ENCODE measurements at places on chromosomes 16 and 17.

DNA sequence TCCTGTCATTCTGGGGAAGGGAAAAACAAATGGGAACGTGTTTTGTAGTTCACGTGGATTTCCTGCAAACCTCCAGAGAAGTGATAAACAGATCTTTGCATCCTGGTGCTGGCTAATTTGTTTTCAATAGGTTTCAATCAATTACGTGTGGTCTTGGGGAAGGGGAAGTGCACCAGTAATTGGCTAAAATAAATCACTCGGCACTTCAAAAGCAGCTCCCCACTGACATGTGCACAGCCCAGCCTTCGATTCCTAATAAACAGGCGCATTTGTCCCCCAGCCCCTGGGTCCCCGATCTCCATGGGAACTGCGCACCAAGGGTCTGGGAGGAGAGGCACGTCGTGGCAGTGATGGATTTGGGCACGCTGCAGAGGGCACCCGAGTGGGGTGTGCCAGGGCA, 112.9 kb upstream of the GSE1 start:
- DNase-seq: no peak

- peak; percentile 35 for DNase-seq
These were observed 261.8 kb downstream of the CBLN1 start for GRCh38 chr16:49019831-49020230.

DNA sequence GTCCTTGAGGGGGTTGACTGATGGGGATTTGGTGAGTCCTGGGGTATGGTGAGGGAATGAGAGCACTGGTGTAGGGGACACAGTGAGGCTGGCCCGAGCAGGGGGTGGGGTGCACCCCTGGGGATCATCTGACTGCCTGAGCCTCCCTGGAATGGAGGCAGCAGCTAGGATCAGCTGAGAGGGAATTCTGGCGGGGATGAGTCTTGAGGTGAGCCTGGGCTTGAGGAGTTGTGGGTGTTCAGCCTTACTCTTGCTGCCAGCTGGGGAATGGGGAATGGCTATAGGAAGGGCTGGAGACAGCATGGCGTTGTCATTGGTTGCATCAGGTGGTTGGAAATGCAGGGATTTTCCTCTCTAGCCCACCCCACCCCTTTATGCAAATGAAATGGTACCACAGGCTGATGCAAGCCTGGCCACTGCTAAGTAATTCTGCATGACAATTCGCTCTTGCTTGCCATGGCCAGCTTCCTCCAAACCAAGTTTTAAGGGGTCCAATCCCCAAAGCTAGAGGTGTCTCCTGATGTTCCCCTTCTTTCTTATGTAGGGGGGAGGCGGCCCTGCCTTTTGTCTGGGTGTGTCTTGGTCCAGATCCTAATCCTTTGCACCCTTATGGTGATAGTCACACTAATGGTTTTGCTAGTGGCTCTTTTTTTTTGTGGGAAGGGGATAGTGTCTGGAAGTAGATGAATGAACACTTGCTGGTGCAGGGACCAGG, 7.5 kb downstream of the NFE2L1 start:
- peak; percentile 64 for DNase-seq

DNA sequence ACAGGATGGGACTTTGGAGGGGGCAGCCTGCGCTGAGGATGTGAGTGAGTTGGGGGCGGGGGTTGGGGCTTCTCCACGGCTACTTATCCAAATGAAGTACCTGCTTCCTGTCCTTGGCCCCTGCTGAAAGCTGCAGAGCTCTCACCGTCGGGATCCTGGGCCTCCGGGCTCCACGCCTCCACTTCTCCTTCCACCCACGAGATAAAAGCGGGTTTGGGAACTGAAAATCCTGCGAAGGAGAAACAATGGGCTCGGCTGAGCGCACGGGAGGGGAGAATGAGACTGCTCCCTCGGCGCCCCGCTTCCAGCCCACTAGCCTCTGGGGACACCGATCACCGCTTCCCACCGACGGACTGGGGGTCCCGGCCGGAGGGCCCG, 486 bp downstream of the ZNF785 start:
- peak; percentile 61 for DNase-seq

GRCh38 chr16:72736074-72736473, 311.9 kb downstream of the ZFHX3 start:
- no peak for DNase-seq

- DNase-seq: no peak
These were observed 6.5 kb downstream of the SLC47A2 start for GRCh38 chr17:19709841-19710240.

DNA sequence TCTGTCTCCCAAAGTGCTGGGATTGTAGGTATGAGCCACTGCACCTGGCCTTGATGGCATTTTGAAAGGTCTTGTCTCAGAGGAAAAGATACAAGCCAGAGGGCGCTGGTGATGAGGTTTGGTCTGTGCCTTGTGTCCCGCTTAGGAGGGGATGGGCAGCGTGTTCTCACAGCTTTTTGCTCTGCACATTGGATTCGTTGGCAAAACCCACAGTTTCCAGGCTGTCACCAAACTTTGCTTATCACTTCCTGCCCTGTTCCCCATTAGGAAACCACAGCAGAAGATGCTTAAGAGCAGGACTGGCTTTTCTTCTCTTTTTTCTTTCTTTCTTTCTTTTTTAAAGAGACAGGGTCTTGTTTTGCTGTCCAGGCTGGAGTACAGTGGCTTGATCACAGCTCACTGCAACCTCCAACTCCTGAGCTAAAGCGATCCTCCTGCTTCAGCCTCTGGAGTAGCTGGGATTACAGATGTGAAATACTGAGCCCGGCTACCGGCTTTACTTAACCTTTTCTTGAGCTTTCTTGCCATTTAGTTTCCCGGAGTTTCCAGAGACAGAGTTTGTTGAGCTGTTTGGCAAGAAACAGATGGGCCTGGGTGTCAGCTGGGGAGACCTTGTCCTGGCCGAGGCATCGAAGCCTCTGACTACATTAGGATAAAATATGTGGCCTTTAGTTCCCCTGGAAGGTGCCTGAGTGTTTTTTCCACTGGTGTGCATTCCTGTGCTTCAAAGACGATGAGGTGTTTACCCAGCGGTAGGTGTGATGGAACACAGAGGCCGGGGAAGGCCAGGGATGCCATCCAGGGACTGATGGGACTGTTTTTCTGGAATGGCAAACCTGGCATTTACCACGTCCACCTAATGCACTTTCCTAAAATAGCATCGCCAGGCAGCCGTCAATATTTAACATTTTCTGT, 112.9 kb downstream of the ABCC1 start:
- no peak for DNase-seq

DNA sequence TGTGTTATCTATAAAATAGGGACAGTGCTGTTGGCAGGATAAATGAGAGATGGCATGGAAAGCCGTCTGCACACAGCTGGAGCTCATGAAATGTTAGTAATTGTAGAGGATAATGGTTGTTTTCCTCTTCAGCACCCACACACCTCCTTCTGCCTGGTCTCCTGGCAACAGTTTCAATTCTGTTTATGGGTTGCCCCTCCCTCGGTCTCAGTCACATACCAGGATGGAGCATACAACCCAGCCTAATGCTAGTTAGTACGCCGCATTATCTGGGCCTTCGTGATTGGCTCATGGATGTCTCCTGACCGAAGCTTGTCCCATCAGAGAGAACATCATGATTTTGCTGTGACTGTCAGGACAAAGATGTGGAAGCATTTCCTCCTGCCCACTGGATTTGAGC, 126.2 kb upstream of the WSCD1 start:
- no peak for DNase-seq

GRCh38 chr17:49987681-49988441, 7.2 kb downstream of the DLX3 start:
- DNase-seq: peak; percentile 51

- DNase-seq: no peak
These were observed 36.4 kb downstream of the MAP2K6 start for GRCh38 chr17:69450918-69451317.

DNA sequence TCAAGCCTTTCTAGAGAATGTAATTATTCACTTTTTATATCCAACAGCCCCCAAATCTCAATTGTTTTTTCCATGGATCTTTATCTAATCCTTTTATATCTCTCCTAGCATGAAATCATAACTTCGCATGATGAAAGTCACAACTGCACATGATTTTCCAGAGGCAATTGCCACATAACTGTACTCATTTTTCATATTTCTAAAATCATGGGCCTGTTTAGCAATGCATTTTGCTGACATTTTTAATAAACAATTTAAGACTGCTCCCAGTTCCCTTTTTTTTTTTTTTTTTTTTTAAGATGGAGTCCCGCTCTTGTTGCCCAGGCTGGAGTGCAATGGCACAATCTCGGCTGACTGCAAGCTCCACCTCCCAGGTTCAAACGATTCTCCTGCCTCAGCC, 83.5 kb downstream of the VMP1 start:
- DNase-seq: no peak

DNA sequence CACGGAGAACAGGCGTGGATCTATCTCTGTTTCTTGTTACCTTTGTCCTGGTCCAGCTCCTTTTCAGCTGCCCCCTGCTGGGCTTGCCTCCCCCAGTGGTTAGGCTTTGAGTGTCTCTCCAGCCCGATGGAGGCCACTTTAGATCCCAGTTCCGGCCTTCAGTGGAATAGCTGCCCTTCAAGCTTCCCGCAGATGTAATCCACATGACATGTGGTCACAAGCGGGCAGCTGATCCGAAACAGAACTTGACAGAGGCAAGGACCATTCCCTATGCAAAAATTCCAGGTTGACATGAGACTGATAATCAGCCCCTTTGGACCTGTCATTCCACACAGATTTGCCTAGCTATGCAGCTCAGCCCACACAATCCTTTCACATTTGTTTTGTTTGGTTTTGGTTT, 40.6 kb upstream of the AQP8 start:
- no peak for DNase-seq

GRCh38 chr17:39196241-39196807, 1.1 kb downstream of the CACNB1 start:
- no peak for DNase-seq

- DNase-seq: no peak
These were observed 14.5 kb upstream of the KRTAP9-2 start for GRCh38 chr17:41211845-41212466.

DNA sequence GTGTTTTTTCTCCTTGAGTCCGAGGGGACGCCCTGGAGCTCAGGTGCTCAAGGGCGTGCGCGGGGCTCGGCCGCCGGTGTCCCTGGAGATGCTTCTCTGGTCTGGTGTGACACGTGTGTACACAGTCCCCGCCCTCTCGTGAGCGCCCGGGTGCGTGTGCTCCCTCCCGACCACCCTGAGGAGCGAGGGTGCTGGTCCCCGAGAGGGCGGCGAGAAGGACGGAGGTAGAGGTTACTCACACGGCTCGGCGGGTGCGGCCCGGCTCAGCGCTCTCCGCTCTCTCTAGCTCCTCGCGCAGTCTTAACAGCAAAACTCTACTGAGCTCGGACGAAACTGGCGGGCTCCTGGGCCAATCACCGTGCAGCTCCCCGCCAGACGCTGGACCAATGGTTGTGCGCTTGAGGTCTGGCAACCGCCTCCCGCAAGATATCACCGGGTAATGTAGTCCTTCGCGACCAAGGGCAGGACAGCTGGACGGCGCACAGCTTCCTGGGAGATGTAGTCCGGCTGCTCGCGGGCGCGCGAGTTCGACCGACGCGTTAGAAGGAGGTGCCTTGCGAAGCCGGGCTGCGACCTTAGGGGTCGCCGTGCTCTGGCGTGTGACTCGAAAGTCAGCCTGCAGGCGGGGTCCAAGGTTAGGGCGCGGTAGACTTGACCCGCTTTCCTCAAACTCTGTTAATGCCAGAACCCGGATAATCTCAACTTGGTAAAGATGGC, at the start of gene SLC25A19:
TSS of gene SLC25A19 (minus strand) at position 319 of the 717 bp plus-strand sequence. CDS start 2,669 bp downstream, outside the sequence.
- peak; percentile 94 for DNase-seq

- DNase-seq: no peak
These were observed at the start of gene FMNL1 for GRCh38 chr17:45221081-45222013. Gene FMNL1, plus strand, starts transcription at chr17:45221885. Its CDS starts 240 bp downstream, at chr17:45222125.

GRCh38 chr16:79451196-79451816, 149.2 kb downstream of the MAF start:
- no peak for DNase-seq

DNA sequence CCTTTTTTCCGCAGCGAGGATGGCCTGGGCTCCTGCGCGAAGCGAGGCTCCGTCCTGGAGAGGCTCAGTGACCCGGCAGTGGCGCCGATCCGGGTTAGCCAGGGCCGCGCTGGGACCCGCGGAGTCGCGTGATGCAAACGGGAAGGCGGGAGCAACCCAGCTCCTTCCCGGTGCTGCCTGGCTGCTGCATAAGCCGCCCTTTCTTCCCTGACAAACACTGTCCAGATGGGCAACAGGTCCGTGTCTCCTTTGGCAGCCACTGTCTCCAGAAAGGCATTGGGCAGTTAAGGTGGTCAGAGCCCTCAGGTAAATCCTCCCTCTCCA, 21.8 kb upstream of the ZNHIT3 start:
- DNase-seq: no peak

DNA sequence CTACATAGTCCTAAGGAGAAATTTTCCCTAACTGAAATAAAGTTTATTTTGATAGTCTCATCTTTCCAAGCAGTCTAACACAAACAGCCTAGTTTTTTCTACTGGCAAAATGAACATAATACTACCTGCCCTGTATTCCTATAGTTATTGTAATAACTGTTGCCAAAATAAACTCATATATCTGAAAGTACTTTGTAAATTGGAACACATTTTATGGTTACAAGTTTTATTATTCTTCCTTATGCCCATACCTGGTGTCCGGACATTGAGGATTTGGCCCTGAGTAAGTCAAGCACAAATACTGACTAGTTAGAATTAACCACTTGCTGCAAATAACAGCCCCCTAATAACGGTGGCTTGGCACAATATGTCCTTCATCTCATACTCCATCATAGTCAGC, 120.4 kb upstream of the TOM1L1 start:
- no peak for DNase-seq

- DNase-seq: no peak
These were observed 124.5 kb downstream of the HS3ST3A1 start for GRCh38 chr17:13477180-13477611.

GRCh38 chr16:20181416-20181815, 107.7 kb upstream of the GPR139 start:
- DNase-seq: no peak

GRCh38 chr16:29858149-29858849, 4.7 kb downstream of the CDIPT start:
- DNase-seq: no peak

- DNase-seq: no peak
These were observed 3.6 kb upstream of the LHX1 start for GRCh38 chr17:36933512-36934143.

GRCh38 chr16:55408661-55409060, 70.3 kb upstream of the MMP2 start:
- no peak for DNase-seq

GRCh38 chr17:65011966-65012365, 44.6 kb downstream of the GNA13 start:
- DNase-seq: no peak

DNA sequence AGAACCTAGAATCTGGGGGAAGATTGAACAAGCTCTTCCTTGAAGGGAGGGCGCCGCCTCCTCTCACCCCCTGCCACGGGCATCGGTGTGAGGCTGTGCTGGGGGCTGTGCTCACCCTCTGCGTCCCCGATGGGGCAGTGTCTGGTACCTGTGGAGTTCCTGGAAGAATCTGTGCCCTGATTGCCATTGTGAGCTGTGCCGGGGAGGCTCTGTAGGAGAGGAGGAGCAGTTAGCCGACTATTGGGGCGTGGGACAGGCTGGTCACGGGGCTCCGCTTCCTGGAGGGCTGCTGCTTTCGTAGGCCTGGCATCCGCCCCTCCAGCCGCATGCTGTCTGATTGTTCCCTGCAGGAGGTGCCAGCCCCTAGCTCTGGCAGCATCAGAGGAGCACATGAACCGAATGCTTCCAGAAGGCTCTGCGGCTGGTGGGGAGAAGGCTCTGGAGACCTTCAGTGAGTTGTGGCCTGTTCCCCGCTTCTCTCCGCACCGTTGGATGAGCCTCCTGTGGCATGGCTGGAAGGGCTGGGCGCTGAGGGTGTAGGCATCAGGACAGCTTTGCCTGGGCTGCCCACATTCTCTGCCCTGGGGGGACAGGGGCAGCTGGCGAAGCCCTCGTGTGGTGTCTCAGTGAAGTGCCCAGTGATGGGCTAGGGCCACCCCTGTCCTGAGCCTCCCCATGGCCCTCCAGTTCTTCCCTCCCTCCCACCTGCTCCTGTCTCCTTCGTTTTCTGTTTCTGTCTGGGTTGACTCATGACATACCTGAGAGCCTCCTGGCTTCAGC, 86.9 kb downstream of the SEC14L1 start:
- no peak for DNase-seq
